ENCODE measurements at places on chromosomes 7 and 10.

DNA sequence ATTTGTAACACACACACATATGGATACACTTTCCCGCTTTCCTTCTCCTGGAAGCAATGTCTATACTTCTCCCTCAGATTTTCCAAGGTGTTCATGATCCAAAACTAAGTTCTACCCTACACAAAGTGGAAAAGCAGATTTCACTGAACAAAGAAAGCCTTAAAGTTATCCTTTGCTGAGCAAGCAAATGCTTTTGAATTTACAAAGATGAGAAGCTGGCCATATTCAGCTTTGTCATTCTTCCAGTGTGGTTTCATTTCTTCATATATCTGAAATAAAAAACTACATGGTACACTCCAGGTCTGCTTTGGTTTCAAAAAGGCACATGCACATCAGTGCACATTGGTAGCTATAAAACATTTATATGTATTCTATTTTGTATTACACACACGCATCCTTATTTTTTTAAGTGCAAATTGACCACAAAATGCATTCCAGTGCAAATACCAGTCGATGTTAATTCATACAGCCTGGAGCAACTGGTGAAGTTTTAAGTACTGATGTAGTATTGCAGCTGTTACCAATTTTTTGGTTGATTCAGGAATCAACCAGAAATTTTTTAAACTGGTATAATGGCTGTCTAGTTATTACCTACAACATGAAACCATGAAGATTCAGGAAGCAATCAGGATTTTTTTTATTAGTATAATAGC lies 65.5 kb upstream of the SRPK2 start:
- DNase-seq = no peak

GRCh38 chr10:79123547-79123963 lies 54.8 kb downstream of the ZMIZ1 start:
- no peak for DNase-seq

- no peak for DNase-seq
Observed at GRCh38 chr10:49360271-49361177, 35.4 kb downstream of the DRGX start.

- no peak for DNase-seq
Observed at GRCh38 chr10:63922468-63923284, 401.5 kb downstream of the REEP3 start.

GRCh38 chr7:144546782-144547181 lies 143.3 kb upstream of the NOBOX start:
- no peak for DNase-seq

- no peak for DNase-seq
Observed at GRCh38 chr7:136947347-136947746, 78.9 kb downstream of the CHRM2 start.

Measured in CD4-positive, alpha-beta T cell treated with Interferon alpha-2 for 1 hour (primary cell).